ENCODE measurements at places on chromosomes 4 and X.

- no peak for DNase-seq
Observed at GRCh38 chr4:185318679-185319078, 77.0 kb downstream of the LRP2BP start.

- no peak for DNase-seq
Observed at GRCh38 chr4:175651756-175652310, 160.2 kb downstream of the GPM6A start.

DNA sequence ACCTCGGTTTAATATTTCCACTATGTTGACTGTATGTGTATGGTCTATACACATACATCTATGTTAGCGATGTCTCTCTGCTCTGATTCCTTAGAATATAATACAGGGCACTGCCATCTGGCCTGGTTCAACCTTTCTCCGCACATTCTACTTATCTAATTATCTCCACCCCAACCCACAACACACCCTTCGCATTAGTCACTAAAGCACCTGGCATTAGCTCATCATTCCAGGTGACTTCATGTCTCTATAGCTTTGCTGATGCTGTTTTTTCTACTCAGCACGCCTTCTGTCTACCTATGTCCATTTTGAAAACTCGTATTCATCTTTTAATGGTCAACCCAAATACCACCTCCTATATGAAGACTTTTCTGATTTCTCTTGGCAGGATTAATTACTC is 425.2 kb upstream of the RASGEF1B start:
- no peak for DNase-seq

DNA sequence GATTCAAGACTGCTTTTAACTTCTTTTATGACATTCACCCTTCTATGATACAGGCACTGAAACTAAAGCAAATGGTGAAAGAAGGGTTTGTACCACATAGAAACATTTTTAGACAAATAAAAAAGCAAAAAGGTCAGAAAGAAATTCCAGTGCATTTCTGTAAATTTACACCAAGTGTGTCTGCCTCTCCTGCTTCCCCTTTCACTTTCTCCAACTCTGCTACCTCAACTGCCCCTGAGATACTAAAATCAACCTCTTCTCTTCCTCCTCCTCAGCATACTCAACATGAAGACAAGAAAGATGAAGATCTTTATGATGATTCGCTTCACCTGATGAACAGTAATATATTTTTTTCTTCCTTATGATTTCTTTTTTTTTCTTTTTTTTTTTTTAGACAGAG is 187.9 kb downstream of the LRBA start:
- no peak for DNase-seq

DNA sequence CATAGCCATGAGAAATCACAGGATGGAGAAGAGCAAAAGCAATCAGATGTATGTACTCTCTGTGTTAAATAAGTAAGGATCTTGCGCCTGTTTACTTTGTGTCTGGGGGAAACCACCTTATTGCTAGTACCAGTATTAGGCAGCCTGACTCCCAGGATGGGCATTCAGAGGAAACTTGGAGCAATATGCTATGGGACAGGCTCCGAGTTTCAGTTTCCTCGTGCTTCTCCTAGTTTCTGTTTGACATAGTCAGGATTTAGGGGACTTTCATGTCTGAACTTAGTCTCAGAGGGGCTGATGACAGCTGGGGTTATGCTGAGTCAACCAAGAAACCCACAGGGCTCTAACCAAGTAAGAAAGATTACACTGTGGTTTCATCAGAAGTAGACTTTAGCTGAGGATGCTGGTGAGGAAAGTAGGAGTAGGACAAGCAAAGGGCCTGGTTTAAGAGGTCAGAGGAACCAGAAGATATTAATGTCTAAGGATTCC is 13.5 kb downstream of the NSUN7 start:
- DNase-seq, result no peak

DNA sequence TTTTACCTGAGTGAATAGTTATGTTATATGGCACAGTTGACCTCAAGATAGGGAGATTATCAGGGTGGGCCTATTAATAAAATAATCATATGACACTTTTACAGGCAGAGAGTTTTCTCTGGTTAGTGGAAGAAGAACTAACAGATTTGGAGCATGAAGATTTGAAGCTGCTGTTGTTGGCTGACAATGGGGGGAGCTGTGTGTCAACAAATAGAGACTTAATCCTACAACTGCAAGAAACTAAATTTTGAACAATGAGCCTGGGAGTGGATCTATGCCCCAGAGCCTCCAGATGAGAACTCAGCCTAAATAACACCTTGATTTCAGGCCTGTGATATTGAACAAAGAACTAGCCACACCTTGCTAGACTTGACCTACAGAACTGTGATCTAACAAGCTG is 7.2 kb upstream of the CCSER1 start:
- no peak for DNase-seq

DNA sequence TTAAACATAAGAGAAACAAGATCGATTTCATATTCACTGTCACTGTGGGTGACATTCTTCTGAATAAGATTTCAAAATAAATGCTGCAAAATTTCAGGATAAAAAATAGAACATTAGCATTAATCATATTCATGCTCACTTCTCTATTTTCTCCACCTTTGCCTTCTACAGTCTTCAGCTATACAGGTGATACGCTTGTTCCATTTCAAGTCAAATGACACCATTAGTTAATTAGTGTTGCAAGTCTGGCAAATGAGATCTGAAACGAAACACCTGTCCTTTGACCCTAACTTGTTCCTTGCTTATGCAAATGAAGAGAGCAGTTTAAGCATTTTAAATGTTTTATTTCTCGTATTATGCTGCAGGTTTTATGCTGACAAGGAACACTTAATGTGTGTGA is 667.5 kb upstream of the MAGEB2 start:
- no peak for DNase-seq

- DNase-seq, result no peak
Observed at GRCh38 chr4:2954358-2955185, 8.6 kb downstream of the NOP14 start.

- no peak for DNase-seq
Observed at GRCh38 chr4:102862016-102862415, 6.8 kb upstream of the CISD2 start.

DNA sequence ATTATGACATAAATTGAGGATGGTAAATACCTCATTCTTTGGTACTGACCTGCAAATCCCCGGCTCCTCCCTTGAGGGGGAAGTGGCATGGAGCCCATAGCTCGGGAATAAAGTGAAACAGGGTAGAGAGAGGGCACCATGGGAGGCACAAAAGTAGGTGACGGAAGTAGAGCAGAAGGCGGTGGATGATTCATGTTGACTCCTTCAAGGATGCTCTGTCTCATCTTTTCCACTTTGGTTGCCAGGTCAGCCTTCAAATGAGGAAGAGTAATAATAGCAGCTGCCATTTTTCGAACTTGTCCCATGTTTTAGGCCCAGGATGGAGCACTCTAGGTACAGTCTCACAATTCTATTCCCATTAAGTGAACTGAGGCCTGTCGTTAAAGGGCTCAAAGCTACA is 41.4 kb upstream of the PHF8 start:
- DNase-seq, result no peak

Data from brain pericyte (primary cell).